ENCODE measurements at places on chromosomes 11 and 22. TPM values are rescaled to one million over a fixed set of nuclear protein-coding genes. Genes with fewer than 3 reads are reported as not detected.

Gene WBP2NL
- 0.42 TPM for polyA plus RNA-seq

Gene CASP5
- polyA plus RNA-seq = 16.3 TPM

Gene SPI1
- 344 TPM for polyA plus RNA-seq

Gene NLRX1
- 10.7 TPM for polyA plus RNA-seq

Gene OR52B2
- not detected for polyA plus RNA-seq

Gene SOX6
- 0.58 TPM for polyA plus RNA-seq

Gene GVQW3
- 0.77 TPM for polyA plus RNA-seq

Gene TMEM45B
- polyA plus RNA-seq = 17.0 TPM

Gene SNX32
- 0.88 TPM for polyA plus RNA-seq

Gene MPZL2
- polyA plus RNA-seq = 87.2 TPM

Gene TYR
- not detected for polyA plus RNA-seq

Gene NXPE1
- not detected for polyA plus RNA-seq

Gene KDM4E
- polyA plus RNA-seq = not detected

Gene DYNC2H1
- 6.4 TPM for polyA plus RNA-seq

Gene MPPED2
- polyA plus RNA-seq = 0.20 TPM

Gene RAB39A
- 3.0 TPM for polyA plus RNA-seq

Gene CBY1
- 49.0 TPM for polyA plus RNA-seq

Gene TSPAN32
- polyA plus RNA-seq = 6.1 TPM

Gene TRIM29
- 13.0 TPM for polyA plus RNA-seq

Gene CALCA
- 3.0 TPM for polyA plus RNA-seq

Gene ANGPTL5
- 0.11 TPM for polyA plus RNA-seq

Gene CARNS1
- 0.15 TPM for polyA plus RNA-seq

Gene LYVE1
- 22.6 TPM for polyA plus RNA-seq

Gene CCDC15
- 0.91 TPM for polyA plus RNA-seq

Gene AIFM3
- 6.0 TPM for polyA plus RNA-seq

Gene HSCB
- 15.4 TPM for polyA plus RNA-seq

Gene FAM181B
- 0.06 TPM for polyA plus RNA-seq

Gene GDPD4
- not detected for polyA plus RNA-seq

Gene KCNJ11
- 3.1 TPM for polyA plus RNA-seq

Gene PTPRCAP
- polyA plus RNA-seq = 19.0 TPM

Gene HBE1
- not detected for polyA plus RNA-seq

Gene VWA5A
- 27.4 TPM for polyA plus RNA-seq

Gene OR8H1
- not detected for polyA plus RNA-seq

Gene TMEM80
- 13.8 TPM for polyA plus RNA-seq

Gene UBQLNL
- 0.16 TPM for polyA plus RNA-seq

Gene PCSK7
- 31.9 TPM for polyA plus RNA-seq

Gene C11orf16
- 3.1 TPM for polyA plus RNA-seq

Gene OR8D1
- not detected for polyA plus RNA-seq

Gene MFRP
- not detected for polyA plus RNA-seq

Gene CAPN5
- 4.0 TPM for polyA plus RNA-seq

Gene IPO7
- polyA plus RNA-seq = 39.0 TPM

Gene SCO2
- polyA plus RNA-seq = 9.3 TPM

Gene SLC22A12
- polyA plus RNA-seq = not detected

Gene RAB38
- 6.0 TPM for polyA plus RNA-seq

Gene SPON1
- 8.4 TPM for polyA plus RNA-seq

Gene TMEM126A
- 75.4 TPM for polyA plus RNA-seq

Gene TMEM134
- 82.0 TPM for polyA plus RNA-seq

Gene SERPIND1
- polyA plus RNA-seq = 0.02 TPM

Gene GTSE1
- 1.3 TPM for polyA plus RNA-seq

Gene VPS11
- polyA plus RNA-seq = 33.8 TPM

Gene PGGHG
- 145 TPM for polyA plus RNA-seq

All from lung (tissue), 17 donors.